ENCODE measurements at places on chromosomes 7 and 10.

GRCh38 chr10:133294189-133294588, 14.5 kb downstream of the TUBGCP2 start:
- no peak for DNase-seq

- DNase-seq, result no peak
Measured at GRCh38 chr7:124514471-124514870, 251.1 kb downstream of the GPR37 start.

DNA sequence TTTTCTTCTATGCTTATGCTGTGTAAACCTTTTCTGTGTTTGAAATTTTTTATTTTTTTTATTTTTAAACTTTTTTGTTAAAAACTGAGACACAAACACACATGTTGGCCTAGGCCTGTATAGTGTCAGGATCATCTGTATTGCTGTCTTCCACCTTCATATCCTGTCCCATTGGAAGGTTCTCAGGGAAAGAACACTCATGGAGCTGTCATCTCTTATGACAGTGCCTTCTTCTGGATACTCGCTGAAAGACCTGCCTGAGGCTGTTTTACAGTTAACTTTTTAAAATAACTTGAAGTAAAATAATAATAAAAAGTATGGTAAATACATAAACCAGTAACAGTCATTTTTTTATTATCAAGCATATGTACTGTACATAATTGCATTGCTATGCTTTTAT, 34.1 kb downstream of the CREM start:
- no peak for DNase-seq

DNA sequence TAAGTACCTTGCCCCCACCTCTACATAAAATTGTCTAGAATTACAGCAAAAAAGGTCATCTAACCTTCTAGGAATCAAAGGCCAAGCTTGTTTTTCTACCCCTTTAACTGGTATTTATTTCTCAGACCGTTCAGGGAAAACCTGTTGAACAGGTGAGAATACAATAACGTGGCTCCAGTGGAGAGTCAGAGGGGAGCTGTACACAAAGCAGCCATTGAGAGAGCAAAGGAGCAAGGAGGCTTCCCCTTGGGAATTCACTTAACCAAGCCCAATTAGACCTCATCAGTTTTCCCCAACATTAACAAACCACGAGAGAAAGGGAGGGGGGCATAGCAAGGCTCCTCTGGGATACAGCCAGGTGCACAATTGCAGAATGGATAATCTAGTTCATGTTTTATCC, 101.9 kb downstream of the ELMO1 start:
- DNase-seq, result no peak

DNA sequence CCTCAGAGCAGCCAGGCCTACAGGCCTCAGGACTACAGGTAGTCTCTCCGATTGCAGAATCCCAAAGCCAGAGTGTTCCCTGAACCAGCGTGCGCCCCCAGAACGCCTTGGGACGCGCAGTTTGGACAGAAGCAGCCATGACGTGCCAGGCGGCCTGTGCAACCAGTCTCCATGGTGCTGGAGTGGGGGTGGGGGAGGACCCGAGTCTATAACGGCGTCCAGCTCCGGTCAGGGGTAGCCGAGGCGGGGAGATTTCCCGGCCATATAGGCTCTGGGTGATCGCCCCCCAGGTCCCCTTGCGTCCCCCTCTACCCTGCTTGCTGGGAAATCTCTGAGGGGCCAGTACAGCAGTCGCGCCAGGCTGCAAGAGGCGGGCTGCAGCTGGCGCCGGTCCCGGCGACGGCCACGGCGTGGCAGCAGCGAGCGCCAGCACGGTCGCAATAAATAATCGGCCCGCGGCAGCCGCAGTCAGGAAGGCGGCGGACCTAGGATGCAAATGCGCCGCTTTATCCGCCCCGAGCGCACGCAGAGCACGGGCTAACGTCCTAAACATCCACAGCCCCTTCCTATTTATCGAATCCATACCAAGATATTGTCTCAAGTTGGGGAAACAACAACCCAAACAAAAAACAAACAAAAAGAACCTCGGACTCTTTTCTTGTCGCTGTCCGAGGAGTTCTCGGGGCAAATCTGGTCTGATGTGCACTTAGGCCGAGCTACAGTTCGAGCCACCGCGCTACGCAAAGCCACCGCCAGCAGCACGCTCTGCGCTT, 1.6 kb downstream of the HOXA3 start:
- no peak for DNase-seq
